ENCODE measurements at places on chromosomes 16 and 17.
A peak's percentile ranks its signal among the peaks of the same experiment; 100 is the strongest.

GRCh38 chr17:29376667-29377270, 13.4 kb upstream of the TAOK1 start:
- DNase-seq, result no peak

DNA sequence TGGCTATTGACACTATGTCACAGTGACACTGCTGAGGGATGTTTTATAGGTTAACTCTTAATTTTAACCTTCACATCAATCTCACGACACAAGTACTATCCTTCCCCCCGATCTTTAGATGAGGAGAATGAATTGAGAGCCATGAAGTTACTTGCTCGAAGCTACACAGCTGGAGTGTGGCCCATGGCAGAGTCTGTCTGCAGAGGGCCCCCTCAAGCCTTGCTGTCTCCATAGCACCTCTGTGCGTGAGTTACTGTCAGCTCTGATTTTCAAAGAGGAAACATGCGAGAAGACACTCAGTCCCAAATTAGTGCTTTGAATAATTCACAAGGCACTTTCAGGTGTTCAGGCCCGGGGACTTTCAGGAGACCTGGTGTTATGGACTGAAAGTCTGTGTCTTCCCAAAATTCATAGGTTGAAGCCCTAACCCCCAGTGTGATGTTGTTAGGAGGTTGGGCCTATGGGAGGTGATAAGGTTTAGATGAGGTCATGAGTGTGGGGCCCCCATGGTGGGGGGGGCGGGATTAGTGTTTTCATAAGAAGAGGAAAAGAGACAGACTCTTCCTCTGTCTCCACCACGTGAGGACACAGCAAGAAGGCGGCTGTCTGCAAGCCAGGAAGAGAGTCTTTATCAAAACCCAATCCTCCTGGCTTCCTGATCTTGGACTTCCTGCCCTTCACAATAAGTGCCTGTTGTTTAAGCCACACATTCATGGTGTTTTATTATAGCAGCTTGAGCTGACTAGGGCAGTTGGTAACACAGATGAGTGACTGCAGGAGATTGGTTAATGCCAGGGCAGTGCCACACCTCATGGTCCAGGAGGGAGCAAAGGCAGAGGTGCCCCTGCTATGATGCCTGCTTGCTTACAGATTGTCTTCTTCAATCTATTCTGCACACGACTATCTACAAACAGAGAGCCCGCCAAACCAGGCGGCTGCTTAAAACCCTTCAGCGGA, 281.8 kb downstream of the HAPSTR1 start:
- no peak for DNase-seq

DNA sequence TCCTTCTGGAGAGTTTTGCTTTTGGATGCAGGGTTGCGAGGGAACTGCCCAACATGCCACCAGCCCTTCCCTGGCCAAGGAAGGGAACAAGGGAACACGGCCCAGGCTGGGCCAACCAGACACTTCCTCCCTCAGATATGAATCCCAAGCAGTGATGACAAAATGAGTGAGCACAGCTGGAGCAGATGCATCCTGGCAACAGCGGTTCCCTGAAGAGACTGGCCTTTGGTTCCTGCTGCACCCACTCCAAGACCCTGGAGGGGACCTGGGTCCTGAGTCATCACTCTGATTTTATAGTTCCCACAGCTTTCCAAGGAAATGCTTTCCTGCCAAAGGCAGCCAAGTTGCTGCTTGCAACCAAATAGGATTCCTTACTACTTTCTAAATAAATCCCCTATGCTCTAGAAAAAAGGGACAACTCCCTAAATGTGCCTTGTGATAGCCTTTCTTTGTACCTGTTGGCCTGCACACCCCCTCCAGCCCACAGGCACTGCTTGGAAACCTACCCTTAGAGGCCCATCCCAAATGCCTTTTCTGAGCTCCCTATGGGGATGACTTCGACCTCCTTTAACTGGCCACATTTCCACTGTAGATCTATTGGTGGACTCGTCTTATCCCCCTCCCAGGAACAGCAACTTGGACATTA, 5.3 kb downstream of the ST3GAL2 start:
- DNase-seq, result peak; percentile 46

- DNase-seq, result peak; percentile 48
Observed at GRCh38 chr17:58381124-58382035, 29.4 kb upstream of the SUPT4H1 start.

DNA sequence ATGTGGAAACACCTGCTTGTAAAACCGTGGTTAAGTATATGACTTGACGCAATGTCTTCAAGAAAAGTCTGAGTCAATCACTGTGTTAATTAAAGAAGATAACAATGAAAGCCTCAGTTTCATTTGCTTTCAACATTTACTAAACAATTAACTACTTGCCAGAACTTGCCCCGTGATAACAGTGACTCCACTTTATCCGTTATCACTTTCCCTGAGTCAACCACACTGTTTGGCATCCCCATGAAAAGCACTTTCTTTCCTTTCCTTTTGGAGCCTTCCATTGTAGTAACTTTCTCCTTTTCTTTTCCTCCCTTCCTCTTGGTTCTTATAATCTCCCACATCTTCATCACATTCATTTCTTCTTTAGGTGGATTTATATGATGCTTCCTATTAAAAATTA, 435.1 kb upstream of the GOT2 start:
- no peak for DNase-seq

Measured in hematopoietic multipotent progenitor cell treated with erythropoietin and hydrocortisone succinate and interleukin-3 and kit ligand, for 4 days (in vitro differentiated cells).